ENCODE measurements at places on chromosomes 1 and 21.

- DNase-seq: no peak
Observed at GRCh38 chr1:28343405-28343804, 14.6 kb downstream of the MED18 start.

DNA sequence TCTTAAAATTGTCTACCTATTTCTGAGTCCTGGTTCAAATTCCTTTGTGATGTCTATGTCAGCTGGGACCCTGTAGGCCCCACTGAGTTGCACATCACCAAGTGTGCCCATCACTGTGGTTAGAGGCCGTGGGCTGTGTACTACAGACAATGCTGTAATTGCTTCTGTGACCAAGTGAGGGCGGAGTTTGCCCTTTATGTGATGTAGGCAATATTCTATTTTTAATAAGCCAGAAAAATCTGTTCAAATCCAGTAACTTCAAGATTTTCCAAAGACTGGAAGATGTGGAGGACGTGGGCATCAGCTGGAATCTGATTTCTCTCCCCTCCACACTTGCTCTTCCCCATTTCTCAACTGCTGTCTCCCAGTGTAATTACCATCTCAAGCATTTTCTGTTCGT, 215.4 kb downstream of the PBX1 start:
- DNase-seq: no peak

- DNase-seq: no peak
Observed at GRCh38 chr1:214453109-214453722, 98.2 kb downstream of the PTPN14 start.

GRCh38 chr1:8571200-8571984, 246.0 kb downstream of the RERE start:
- DNase-seq: no peak

DNA sequence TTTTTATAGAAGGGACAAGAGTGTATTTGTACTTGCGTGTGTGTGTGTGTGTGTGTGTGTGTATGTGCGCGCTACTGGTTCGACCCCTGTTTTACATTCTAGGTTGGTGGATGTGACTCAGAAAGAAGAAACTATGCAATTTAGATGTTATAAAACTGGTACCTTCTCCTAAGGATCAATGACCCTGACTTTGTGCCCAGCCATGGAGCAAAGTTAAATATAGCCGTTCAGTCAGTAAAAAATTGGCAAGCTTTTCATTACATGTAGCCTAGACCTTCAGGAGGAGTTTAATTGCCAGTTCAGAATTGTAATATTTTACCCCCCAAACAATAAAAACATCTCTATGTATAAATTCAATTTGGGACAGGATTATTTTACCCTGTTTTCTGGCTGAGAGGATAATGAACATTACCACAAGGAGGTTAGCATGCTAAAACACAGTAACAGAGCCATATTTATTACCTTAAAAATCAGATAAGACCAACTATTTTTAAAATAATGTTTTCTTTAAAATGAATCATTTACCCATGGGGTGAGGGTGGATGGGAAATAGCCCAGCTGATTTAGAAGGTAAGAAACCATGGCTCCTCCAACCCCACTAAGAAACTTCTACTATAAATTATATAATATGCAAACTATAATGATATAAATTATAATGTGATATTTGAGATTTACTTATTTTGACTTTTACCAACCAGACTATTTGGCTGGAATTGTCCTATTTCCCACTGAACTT, 33.5 kb upstream of the MTR start:
- no peak for DNase-seq

DNA sequence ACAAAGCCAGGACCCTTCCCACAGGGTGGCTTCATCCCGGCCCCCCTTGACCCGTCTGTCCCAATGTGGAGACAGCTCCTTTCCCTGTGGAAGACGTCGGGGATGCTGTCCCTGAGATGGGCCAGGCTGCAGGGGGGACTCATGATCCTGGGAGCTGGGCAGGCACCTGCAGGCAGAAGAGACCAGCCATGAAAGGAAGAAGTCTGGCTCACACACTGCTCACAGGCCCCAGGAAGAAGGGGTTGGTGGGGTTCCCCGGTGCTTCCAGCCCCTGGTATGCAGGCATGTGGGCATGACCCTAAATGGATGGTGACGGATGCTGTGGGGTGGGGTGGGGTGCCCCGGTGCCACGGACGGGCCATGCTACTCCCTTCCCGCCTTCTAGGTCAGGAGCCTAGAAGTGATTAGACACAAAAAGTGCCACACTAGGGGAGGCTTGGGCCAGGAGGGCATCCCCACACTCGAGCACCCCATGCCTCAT, 8.3 kb downstream of the ACTRT2 start:
- DNase-seq: no peak

DNA sequence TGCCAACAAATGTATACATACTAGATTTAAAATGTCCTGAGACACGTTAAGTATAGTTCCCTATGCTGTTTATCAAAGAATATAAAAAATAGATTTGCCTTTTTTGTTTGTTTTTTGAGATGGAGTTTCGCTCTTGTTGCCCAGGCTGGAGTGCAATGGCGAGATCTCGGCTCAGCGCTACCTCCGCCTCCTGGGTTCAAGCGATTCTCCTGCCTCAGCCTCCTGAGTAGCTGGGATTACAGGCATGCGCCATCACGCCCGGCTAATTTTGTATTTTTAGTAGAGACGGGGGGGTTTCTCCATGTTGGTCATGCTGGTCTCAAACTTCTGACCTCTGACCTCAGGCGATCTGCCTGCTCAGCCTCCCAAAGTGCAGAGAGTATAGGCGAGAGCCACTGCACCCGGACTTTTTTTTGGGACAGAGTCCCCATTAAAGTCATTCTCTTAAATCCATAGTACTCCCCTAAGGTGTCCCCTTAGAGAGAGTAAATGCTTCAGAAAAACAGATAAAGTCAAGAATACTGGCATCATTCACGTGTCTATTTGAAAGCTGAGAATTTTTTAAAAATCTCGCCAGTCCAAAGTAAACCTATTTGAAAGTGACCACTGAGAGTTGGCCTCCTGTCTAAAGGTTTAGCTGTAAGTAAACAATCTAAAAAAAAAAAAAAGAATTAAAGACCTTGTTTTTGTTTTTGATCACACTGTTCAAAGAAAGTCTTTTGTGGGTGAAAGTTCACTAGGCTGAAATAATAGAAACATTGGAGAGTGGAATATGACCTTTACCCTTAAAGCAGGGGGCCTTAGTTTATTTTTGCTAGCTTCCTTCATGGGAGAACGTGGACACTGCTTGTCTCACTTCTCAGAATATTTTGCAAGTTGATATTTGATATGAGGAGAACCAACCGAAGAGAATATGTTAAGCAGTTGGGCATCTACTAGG, 48.0 kb upstream of the SLC16A1 start:
- no peak for DNase-seq

DNA sequence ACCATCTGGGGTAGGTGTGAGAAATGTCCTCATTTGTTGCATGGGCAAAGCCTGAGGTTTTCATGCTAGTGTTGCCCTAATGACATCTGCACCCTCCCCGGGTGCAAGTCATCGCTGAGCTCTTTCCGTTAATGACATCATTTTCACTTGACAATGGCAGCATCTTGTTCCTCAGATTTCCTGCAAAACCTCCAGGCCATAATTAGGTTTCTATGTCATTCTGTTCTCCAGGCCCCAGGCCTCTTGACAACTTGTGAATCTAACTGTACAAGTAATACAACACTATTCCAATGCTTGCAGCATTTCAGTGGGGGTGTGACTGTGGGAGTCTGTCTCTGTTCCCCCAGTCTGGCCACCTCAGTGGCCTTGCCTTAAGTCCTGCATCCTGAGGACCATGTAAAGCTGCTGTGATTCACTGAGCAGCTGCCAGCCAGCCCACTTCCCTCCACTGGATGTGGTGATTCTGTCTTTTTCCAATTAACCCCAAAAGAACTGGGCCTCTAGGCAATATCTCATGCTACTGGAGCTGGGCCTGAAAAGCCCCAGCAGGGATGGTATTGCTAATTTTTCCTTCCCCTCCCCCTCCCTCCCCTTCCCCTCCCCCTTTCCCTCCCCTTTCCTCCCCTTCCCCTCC, 22.8 kb downstream of the RAB7B start:
- DNase-seq: no peak

GRCh38 chr1:209627027-209627731, 25.0 kb downstream of the LAMB3 start:
- DNase-seq: no peak

- no peak for DNase-seq
Observed at GRCh38 chr1:160620942-160621632, 25.8 kb downstream of the SLAMF1 start.

GRCh38 chr1:87926921-87927320, 598.2 kb downstream of the LMO4 start:
- no peak for DNase-seq

DNA sequence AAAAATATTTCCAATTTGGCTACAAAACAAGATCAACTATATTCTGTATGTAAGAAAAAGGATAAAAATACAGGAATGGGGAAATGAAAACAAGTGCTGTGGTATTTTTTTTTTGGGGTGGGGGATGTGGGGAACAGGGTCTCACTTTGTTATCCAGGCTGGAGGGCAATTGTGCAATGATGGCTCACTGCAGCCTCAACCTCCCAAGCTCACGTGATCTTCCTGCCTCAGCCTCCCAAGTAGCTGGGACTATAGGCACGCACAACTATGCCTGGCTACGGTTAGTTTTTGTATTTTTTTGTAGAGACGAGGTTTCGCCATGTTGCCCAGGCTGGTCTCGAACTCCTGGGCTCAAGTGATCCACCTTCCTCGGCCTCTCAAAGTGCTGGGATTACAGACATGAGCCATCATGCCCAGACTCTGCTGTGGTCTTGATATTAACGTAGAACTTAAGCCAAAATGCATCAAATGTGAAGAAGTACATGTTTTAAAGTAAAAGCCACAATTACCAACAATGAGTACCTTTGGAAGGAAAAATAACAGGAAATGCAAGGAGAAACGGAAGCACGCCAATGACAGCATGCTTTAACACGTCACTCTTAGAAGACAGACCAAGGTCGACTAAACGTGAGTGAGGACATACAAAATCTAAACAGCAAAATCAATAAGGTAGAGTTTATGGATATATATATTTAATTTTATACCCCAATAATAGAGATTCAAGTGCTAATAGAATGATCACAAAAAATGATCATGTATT, 8.8 kb upstream of the ABCB10 start:
- no peak for DNase-seq

- no peak for DNase-seq
Observed at GRCh38 chr21:41681348-41681801, 85.5 kb downstream of the RIPK4 start.

GRCh38 chr1:78155121-78155520, 109.4 kb downstream of the GIPC2 start:
- DNase-seq: no peak

DNA sequence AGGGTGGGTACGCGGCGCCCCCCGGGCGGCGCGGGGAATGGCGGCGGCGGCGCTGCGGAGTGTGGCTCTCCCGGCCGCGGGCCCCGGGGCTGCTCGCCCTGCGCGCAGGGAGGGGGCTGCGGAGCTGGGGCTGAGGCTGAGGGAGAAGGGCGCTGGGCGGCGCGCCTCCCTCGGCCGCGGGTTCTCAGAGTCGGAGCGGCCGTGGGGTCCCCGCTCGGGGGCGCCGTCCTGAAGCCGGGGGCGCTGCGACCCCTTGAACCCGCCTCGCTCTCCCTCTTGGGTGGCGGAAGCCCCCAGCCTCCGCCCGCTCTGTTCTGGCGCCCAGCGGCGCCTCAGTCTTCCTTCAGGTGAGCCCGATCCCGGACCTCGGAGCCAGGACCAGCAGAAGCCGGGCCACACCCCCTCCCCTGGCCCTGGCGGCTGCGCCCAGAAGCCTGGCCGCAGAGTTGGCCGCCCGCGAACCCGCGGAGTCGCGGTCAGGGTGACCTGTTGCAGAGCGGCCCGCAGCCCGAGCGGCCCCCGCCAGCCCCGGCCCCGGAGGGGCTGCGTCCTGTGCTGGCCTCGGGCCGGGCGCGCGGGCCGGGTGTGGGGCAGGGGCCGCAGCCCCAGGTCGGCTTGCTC, 532 bp downstream of the RALGPS2 start:
- no peak for DNase-seq

GRCh38 chr21:25490742-25491141, 116.5 kb downstream of the MRPL39 start:
- DNase-seq: no peak

DNA sequence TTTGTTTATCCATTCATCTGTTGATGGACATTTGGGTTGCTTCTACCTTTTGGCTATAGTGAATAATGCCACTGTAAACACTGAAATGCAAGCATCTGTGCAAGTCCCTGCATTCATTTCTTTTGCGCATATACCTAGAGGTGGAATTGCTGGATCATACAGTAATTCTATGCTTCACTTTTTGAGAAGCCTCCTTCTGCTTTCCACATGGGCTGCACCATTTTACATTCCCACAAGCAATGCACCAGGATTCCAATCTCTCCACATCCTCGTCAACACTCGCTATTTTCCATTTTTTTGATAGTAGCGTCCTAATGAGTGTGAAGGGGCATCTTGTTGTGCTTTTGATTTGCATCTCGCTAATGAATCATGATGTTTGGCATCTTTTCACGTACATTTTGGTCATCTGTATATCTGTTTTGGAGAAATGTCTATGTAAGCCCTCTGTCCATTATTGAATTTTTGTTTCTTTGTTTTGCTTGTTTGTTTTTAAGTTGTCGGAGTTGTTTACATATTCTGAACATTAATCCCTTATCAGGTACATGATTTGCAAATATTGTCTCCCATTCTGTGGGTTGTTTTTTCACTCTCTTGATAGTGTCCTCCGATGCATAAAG, 335.4 kb downstream of the RRAGC start:
- DNase-seq: no peak

All from HCT116 (cell line).